ENCODE measurements at places on chromosomes 3 and 15. TPM values are rescaled to one million over a fixed set of nuclear protein-coding genes. Genes with fewer than 3 reads are reported as not detected.

DNA sequence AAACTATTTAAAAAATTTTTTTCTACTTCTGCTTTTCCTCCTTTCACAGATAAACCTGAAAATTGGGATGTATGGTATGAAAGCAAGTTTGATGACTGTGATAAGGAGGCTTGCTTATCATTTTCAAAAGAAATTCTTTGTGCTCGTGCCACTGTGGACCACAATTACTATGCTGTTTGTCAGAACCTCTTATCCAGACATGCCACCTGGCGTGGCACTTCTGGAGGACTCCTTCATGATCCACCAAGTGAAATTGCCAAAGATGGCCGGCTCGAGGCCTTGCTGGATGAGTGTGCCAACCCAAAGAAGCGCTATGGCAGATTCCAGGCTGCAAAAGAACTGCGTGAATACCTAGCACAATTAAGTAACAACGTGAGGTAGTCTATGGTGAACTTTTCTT, 17.8 kb downstream of the DIPK2A start:
- no peak for DNase-seq

The DISP2 gene
- 0.71 TPM for total RNA-seq

GRCh38 chr15:40238532-40239403, at the start of gene PAK6:
Gene PAK6, plus strand, starts transcription at chr15:40239063. Its CDS starts 25,723 bp downstream, at chr15:40264786.
- DNase-seq = peak; percentile 74

The PPARG gene
- total RNA-seq = not detected

DNA sequence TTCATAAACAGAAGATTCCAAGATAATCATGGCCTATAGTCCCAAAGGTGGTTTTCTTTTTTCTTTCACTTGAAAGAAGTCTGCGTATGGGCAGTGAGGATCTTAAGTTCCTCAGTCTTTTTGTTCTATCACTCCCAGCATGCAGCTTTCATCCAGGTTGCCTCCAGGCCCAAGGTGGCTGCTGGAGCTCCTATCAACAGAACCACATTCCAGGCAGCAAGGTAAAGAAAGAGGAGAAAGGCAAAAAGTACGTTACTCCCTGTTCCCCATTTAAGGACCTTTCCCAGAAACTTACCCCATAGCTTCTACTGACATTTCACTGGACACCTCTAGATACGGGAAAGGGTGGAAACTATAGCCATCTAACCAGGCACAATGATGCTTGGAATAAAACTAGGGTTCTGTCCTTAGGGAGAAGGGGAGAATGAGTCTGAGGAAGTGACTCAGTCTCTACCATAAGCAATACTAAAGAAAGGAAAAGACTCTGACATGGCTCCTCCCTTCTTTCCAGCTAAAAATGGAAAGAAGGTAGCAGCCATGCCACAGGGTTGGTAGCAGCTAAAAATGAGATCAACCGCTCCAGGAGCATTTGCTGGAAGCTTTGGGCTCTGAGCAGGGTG, 313.9 kb upstream of the NR2E3 start:
- no peak for DNase-seq
